ENCODE measurements at places on chromosomes 1 and 21.
A peak's percentile ranks its signal among the peaks of the same experiment; 100 is the strongest.

- no peak for DNase-seq
These were observed 88.3 kb upstream of the SELENON start for GRCh38 chr1:25711555-25712298.

DNA sequence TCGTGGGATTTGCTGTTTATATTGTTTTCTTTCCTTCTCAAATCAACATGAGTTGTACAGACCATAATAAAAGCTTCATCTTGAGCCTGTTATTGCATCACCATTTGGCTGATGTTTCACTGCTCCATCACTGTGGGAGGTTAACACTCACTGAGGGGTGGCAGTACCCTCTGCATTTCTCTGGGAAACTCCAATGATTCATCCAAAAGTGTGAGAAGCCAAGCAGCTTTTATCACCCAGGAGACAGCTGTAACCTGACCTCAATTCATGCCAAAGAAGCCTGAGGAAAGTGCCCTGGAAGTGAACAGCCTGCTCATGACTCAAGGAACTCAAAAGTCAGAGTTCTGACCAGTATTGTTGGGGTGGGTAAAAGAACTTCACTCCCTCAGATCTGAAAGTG is 84.1 kb downstream of the GPR88 start:
- peak; percentile 21 for DNase-seq

DNA sequence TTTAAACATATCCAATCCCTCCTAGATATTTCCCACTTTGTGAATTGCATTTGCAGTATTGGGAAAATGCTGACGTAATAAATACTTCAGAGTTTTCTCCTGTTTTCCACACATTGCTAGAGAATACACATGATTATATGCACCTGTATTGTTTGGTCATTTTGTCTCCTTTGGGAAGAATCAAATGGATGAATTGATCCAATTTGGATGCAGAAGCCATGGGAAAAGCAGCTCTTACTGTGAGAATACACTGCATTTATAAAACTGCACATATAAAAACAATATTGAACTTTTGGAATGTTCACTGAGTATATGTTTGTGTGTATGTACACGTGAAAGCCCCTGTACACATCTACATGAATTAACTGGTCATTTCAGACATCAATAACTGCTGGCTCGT is 306.6 kb upstream of the LYPLAL1 start:
- no peak for DNase-seq

GRCh38 chr1:34697818-34698217 is 57.0 kb upstream of the GJB5 start:
- DNase-seq = no peak

GRCh38 chr1:221689138-221689537 is 52.8 kb downstream of the DUSP10 start:
- no peak for DNase-seq

DNA sequence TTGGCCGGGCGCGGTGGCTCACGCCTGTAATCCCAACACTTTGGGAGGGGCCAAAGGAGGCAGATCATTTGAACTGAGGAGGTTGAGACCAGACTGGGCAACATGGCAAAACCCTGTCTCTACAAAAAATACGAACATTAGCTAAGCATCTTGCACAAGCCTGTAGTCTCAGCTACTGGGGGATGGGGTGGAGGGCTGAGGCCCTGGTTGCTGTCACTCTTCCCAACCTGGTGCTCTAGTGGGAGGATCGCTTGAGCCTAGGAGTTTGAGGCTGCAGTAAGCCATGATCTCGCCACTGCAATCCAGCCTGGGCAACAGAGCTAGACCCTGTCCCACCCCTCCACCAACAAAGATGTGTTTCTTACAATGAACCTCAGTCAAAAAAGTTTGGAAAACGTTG is 2.8 kb downstream of the PHGDH start:
- DNase-seq = no peak

DNA sequence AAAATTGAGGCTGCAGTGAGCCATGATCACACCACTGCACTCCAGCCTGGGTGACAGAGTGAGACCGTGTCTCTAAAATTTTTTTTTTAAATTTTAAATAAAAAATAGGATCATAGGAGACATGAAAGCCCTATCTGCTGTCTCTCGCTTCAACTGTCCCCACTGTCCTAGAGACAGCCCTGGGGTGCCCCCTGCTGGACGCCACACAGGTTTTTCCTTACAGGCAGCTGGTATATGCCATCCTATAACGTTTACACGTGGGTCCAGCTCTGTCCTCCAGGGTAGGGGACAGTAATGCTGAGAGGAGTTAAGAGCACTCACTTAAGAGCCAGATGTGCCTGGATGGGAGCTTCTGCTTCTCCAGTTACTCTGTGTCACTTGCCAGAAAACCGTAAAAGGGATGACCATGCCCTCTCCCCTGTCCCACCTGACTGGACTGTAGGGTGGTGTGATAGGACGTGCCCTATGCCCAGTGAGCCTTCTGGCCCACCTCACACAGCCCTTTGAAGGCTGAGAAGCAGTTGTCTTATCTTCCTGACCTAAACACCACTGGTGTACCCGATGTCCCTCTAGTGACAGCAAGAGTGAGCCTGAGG is 8.5 kb downstream of the FBXO2 start:
- DNase-seq = no peak

- DNase-seq = no peak
These were observed 237.2 kb downstream of the TOMM20 start for GRCh38 chr1:234891427-234891826.

GRCh38 chr1:199593475-199593874 is 434.0 kb upstream of the NR5A2 start:
- DNase-seq = no peak

GRCh38 chr1:178189814-178190213 is 95.9 kb downstream of the RASAL2 start:
- DNase-seq = no peak

GRCh38 chr1:93805027-93805610 is 73.9 kb downstream of the DNTTIP2 start:
- DNase-seq = no peak

- no peak for DNase-seq
These were observed 135.1 kb downstream of the RPS6KC1 start for GRCh38 chr1:213186168-213186567.

DNA sequence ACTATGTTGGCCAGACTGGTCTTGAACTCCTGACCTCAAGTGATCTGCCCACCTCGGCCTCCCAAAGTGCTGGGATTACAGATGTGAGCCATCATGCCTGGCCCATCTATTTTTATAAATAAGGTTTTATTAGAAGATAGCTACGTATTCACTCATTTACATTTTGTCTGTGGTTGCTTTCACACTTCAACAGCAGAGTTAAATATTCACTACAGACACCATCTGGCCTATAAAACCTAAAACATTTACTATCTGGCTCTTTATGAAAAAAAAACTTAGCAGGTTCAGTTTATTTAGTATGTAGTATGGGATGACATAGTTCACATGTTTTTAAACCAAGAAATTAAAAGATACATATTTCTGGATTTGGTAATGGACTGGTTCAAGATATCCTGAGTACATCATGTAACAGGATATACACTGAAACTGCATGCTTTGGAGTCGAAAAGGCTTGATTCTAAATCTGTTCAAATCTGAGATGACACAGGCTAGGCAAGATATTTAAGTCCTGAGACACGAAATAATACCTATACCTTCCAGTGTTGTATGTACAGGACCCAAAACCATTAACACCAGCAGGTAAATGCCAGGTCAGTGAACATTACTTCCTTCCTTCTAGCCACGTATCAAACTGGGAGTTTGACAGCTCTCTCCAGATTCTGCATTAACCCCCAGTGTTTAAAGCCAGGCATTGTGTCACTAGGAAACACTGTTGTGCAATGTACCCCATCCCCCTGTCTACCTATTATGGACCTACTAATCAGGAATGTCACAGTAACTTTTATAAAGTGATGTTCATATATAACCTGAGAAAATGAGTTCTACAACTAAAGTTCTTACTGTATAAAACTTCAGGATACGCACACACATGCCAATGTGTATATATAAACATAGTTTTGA is 54.3 kb upstream of the SDC3 start:
- no peak for DNase-seq

DNA sequence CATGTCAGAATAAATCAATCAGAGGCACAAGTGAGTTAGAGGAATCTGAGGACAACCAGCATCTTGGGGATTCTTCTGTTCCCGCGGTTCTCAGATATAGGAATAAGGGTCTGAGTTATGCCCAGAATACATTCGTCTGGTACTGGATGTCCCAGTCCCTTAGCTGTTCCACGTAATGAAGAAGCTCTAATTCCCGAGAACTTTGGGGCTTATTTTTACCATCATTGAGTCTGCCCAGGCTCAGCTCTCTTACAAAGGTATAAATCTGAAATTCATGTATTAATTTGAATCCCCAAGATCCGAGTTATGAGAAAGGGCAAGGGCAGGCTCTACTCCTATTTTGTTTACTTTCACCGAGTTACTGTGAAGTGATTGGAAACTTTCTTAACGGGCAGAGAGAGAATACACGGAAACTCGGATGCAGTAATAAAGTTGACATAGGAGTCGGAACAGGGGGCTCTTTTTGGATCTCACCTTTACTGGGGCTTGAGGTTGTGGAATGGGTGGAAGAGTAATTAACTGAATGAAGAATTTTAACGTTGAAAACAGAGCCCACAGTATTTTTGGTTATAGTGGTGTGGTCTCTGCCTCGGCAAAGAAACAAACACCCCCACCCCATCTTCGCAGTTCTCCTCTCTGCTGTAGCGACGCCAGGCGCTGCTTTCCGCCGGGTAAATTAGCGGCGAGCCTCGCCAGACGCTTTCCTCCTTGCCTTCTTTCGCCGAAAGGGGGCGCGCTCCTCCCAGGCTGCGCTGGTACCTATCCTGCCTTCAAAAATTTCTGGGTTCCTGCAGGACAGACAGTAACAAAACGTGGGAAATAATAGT is 7.1 kb downstream of the PRRX1 start:
- peak; percentile 46 for DNase-seq

Data from ovary (tissue), 10 donors.